MV-4-11 (cell line): ENCODE measurements at places on chromosomes 2 and 18.

DNA sequence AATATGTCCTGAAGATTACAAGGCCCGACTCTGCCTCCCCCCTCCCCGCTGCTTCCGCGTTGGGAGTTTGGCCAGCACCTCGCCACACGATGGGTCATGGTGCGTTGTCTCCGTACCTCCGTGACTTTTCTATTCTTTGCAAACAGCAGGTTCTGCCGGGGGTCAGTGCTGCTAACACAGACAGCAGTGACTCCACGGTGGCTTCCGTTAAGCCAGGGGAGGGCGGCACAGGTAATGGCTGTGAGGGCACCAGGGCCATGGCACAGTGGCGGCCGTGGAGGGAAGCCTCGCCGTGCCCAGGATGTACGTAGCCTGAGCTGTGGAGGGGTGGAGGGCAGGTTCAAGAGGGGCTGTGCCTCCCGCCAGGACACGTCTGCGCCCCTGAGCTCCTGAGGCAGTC is 115.5 kb downstream of the NFATC1 start:
- DNase-seq, result no peak

- peak; percentile 13 for DNase-seq
Measured at GRCh38 chr18:48293954-48294898, 115.0 kb downstream of the ZBTB7C start.

DNA sequence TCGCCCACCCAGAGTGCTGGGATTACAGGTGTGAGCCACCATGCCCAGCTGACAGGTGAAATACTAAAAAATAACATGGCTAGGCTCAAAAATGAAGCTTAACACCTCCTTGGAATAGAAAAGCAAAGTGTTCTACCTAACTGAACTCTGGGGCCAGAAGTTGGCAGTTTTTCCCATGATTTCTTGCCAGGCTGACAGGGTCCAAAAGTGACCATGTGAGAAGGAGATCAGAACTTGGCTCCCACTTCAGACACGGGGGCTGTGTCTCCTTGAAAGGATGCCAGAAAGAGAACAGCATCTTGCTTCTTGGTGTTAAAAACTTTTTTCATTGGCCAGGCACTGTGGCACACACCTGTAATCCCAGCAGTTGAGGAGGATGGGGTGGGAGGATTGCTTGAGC is 47.0 kb downstream of the BMPR2 start:
- DNase-seq, result no peak

GRCh38 chr2:239606741-239607516 is 206.1 kb upstream of the HDAC4 start:
- DNase-seq, result peak; percentile 65

GRCh38 chr2:1868683-1869141 is 124.4 kb upstream of the PXDN start:
- no peak for DNase-seq

- peak; percentile 58 for DNase-seq
Measured at GRCh38 chr2:238097988-238098871, 1.9 kb upstream of the ESPNL start.

- peak; percentile 36 for DNase-seq
Measured at GRCh38 chr2:85753525-85754312, at the start of gene ATOH8. ATOH8 (plus strand) TSS chr2:85753991; CDS start chr2:85754190, 199 bp downstream.

GRCh38 chr18:7068871-7069590 is 48.6 kb downstream of the LAMA1 start:
- no peak for DNase-seq

DNA sequence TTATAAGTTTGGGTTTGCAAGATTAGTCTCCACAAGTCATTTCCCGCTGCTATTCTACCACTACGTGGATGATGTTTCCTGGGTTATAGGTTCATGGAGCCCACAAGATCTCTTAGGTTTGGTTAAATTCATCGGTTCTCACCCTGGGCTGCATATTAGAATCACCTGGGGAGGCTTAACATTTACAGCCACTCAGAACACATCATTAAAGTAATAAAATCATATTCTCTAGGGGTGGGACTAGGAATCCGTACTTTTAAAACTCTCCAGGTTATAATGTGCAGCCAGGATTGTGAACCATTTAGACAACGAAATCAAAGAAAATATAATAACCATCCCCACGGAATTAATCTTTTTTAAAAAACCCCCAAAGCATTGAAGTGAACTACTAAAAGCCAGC is 167.7 kb downstream of the ACTR3 start:
- no peak for DNase-seq
